Stimulated activated CD8-positive, alpha-beta memory T cell treated with anti-CD3 and anti-CD28 coated beads, Interleukin-2, amount 100 ng/mL, for 1 hour (primary cell): ENCODE measurements at places on chromosomes 4 and X.

DNA sequence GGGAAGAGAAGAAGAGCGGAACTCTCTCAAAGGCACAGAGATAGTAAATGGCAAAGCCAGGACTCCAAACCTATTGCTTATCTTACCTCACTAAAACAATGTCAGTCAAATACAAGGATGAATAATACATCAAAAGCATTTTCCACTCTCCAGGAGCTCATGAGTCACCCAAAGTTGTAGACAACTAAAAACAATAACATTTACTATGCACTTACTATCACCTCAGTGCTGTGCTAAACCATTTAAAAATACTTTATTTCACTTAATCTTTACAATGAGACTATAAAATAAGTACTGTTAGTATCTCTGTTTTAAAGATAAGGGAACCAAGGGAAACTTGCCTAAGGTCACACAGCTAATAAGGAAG lies 163.2 kb upstream of the SPANXC start:
- no peak for DNase-seq

- DNase-seq = no peak
These were observed 5.0 kb downstream of the F8A1 start for GRCh38 chrX:154890990-154891639.

DNA sequence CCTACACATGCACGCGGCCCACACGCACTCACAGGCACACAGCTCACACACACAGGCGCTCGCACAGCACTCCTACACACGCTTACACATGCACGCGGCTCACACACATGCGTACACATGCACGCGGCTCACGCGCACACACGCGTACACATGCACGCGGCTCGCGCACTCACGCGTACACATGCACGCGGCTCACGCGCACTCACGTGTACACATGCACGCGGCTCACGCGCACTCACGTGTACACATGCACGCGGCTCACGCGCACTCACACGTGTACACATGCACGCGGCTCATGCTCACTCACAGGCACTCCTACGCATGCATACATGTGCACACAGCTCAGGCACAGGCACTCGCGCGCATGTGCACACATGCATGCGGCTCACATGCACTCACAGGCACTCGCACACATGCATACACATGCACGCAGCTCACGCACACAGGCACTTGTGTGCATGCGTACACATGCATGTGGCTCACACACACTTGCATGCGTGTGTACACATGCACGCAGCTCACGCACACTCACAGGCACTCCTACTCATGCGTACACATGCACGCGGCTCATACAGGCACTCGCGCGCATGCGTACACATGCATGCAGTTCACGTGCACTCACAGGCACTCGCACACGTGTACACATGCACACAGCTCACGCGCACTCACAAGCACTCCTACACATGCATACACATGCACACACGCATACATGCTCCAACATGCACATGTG lies 44.9 kb downstream of the GAK start:
- DNase-seq = no peak

- no peak for DNase-seq
These were observed 875.2 kb downstream of the RAPGEF2 start for GRCh38 chr4:159977907-159978617.
